ENCODE measurements at places on chromosomes 5 and 9.

DNA sequence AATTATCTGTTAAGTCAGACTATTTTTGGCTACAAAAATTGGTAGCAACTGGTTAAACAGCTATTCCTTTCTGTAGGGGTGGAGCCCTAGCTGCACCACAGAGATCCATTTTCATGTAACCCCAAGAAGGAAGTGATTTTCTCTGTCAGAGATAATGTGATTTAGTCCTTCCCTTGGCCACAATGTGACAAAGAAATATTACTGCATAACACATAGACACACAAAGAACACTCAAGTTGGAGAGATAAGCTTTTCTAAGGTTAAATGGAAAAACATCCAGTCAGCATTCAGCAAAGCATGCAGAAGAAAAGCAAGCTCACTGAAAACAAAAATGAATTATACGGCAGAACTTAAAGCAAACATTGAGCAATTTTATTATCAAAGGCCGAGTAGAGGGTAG, 227.8 kb upstream of the CDH9 start:
- no peak for DNase-seq

DNA sequence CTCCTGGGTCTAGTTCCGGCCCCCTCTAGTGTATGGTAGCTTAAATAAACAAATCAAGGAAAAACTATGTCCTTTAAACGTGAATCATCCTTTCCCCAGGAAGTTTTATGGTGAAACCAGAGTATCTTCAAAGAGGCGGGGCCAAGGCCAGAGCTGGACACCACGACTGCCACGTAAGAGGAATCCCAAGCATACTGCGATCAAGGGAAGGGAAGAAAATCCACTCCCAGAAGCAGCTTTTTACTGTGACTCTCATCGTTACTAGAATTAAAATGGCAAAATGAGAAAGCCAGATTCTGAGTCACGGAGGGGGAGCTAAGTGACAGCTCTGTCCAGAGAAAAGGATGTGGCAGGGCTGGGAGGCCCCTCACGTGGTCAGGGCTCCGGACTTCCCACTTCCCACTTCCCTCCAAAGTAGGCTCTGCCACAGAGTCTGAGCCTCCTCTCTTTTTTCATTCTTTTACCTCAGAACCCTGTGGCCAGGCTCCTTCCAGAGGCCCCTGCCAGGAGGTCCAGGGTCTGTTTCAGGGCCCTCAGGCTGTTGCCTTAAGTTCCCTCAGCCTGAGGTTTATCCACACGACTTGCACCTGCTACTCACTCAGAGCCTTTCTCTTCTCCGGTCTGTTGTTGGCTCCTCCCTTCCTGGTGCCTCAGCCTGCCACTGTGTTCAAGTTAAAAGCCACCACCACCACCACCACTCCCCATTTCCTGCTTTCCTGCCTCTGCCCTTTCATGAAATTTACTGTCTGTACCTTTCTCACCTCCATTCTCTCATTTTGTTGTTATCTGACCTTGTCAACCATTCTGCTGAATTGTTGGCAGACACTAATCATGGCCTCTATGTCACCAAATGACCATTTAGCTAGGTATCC, 1.4 kb upstream of the GLRX start:
- DNase-seq: no peak

GRCh38 chr5:178431063-178431781, 159.0 kb downstream of the COL23A1 start:
- no peak for DNase-seq

DNA sequence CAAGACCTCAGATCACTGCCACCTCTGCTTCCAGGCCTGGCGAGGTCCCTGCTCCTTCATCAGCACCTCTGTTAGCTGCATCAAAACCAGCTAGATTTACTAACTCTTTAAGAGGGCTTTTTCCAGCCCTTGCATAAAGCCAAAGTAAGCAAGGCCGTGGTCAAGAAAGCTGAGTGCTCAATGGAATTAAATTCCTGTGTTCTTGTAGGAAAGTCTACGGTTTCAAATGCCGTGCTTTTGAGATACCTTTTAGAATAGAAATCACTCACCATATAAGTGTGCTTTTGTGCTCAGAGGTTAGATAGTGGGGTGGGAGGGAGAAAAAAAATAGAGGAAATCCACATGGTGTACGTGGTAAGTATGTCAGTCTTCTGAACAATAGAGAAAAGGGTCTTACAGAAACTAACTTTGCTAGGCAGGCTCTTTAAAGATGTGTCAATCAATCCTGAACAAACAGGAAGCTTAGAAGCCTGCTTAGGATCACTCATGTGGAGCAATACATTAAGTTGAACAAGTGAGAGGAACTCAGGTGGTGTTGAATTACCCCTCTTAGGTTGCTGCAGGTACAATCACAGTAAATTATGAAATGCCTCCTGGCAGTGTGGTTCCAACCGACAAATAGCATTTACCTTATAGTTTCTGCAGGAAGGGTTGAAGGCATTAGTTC, 79.7 kb downstream of the SEMA6A start:
- peak; percentile 72 for DNase-seq

- DNase-seq: no peak
Observed at GRCh38 chr5:64765804-64766504, 2.5 kb downstream of the SREK1IP1 start.
